HCEC 1CT (cell line): ENCODE measurements at places on chromosomes 7 and 10.
A peak's percentile ranks its signal among the peaks of the same experiment; 100 is the strongest.

DNA sequence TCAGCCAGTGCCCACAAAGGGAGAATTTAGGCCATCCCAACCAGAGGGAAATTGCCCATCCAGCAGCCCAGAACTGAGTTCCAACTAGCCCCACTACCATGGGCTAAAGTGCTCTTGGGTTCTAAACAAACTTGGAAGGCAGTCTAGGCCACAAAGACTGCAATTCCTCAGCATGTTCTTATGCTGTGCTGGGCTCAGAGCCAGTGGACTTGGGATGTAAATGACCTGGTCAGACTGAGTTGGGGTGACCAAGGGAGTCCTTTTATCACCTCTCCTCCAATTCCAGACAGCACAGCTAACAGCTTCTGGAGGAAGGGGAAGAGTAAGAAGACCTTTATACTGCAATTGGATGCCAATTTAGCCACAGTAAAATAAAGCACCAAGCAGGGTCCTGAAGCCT, 607.2 kb upstream of the KCND2 start:
- DNase-seq, result no peak

DNA sequence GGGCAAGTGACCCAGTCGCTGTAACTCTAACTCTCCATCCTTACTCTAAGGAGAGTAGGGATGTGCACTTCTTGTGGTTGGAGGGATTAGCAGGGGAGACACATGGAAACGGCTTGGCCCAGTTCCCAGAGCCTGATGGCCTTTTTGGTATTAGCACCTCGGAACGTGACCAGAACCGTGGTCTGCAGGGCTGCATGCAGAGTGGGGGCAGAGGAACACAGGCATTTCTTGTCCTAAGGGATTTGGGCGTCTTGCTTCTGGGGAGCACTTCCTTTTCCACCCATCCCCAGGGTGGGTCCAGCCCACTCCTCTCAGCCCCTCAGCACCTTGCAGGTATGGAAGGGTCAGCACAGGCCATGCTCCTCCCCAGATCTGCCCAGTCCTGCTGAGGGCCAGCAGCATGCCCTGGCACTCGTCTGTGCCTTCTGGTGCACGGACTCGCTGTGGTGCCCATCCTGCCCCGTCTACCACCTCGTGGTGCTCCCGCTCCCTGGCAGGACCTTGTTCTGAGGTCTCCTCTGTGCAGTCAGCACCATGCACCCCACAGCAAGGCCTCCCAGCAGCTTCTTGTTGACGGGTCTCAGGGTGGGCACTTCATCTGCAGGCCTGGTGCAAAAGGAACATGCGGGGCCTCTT, 109.6 kb downstream of the ACTR3B start:
- DNase-seq, result no peak

DNA sequence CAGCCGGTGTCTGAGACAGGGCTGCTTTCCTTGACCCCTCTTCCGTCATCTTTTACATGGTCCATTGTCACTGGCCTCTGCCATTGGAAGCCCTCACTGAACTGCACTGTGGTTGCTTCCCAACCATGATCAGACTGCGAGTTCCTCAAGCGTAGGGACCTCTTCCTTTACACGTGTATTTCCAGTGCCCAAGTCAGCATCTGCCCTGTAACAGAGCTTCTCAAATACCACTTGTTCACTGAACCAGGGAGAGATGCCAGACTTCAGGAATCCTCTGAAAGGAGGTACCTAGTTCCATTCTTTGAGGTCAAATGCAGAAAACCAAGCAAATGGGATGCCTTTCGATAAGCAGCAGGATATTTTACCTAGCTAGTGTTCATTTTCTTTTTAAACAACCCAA, 145.1 kb downstream of the NRP1 start:
- DNase-seq, result no peak

GRCh38 chr10:99872367-99873162, 90.1 kb downstream of the ABCC2 start:
- no peak for DNase-seq

GRCh38 chr7:17359610-17360009, 61.2 kb downstream of the AHR start:
- DNase-seq, result no peak

- DNase-seq, result peak; percentile 100
Observed at GRCh38 chr7:25862261-25863004, 289.6 kb upstream of the NFE2L3 start.

GRCh38 chr10:103915796-103916195, 2.2 kb downstream of the STN1 start:
- DNase-seq, result no peak

- no peak for DNase-seq
Observed at GRCh38 chr10:30709229-30709628, 79.7 kb upstream of the LYZL2 start.

DNA sequence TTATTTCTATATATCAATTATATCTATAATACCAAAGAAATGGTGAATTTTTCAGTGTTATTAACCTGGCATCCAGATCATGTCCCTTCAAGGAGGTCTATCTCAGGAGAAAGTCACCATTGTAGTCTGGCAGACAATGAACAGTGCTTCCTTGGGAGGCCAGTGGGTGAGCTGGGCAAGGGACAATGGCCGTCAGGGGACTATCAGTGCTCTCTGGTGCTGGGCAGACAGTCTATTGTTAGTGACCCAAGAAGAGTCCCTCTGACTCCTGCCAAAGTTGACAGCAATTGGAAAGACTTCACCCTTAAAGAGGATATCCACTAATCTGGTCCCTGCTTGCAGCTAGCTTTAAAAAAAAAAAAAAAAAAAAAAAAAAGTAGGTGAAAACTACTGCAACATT, 7.1 kb downstream of the JAZF1 start:
- DNase-seq, result no peak

DNA sequence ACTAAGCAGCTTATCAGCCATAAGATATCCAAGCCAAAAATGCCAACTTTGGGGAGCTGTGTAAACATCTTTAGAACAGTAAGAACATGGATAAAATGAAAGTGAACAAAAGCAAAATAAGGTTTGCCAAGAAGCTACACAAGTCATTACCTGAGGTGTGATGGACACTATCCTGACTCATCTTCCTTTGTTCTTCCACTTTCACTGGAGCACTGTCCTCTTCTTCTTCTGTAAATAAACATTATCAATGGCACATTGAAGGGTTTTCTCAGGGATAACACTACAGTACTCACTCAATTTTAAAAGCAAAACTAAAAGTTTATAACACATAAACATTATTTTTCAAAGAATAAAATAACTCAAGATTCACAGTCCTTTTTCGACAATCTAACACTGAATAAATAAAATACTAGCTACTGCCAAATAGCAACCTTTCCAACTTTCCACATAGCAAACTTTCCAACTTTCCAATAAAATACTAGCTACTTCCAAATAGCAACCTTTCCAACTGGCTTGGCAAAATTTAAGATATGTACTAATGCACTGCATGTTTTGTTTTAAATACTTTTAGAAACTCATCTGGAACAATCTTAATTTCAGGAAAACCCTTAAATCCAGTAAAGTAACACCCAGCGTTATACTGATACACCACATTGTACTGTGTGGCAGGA, 174.1 kb downstream of the SKAP2 start:
- DNase-seq, result no peak

DNA sequence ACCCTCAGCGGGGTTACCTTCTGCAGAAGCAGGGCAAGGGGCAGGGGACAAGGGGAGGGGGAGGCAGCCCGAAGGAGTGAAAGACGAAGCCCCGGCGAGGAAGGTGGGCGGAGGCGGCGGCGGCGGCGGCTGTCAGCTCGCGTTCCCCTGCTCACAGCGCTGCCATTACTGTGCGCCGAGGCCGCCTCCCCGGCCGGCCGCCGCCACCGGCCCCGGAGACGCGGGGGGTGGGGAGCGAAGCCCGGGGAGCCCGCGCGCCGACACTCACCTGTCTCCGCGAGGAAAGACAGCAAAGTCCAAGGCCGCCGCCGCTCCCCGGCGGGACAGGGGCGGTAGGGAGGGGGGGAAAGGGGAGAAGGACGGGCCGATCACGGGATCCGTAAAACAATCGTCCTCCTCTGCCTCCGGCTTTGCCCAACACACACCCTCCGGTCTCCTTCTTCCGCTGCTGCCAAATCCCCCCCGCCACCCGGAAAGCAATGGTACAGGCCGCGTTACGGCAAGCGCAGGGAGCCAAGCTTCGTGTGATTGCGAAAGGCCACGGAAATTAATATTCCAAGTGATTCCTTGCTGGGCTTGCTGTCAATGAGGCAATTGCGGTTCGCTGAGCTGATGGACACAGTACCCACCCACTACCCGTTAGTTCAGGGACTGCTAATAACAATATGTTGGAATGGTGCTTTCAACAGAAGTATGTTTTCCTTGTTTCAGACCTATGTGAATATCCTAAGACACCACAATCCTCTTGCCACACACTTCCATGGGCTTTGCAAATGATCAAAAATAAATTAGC, at the start of gene CUL2:
Gene CUL2, minus strand, starts transcription at position 180 of the 793 bp plus-strand sequence. CDS start 19,024 bp downstream, outside the sequence.
- peak; percentile 94 for DNase-seq

- no peak for DNase-seq
Observed at GRCh38 chr10:17519457-17519856, 65.1 kb upstream of the ST8SIA6 start.

- no peak for DNase-seq
Observed at GRCh38 chr10:95435548-95436279, 125.5 kb downstream of the SORBS1 start.

DNA sequence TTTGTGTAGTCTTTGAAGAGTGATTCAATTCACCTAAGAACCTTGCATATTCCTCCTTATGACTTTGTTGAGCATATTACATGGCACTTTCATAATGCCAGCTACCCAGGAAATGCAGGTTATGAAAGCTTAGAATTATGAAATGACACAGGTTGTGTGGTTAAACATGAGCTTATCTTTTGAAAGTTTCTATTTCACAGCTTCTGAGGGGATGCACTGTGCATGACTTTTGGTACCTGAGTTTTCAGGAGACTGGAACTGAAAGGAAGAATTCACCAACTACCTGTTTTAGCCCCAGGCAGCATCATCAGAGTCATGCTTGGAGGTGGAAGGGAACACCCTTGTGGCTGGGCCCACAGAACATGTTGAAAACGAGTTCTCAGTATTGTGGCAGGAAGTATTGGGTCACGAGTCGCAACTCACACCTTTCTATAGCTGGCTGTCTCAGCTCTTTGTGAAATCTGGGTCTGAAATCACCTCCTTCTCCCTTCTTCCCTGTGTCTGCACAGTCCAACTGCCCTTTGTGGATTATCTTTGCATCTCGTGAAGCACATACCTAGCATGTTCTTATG, 228.2 kb downstream of the PTEN start:
- no peak for DNase-seq

- DNase-seq, result no peak
Observed at GRCh38 chr10:85446827-85447226, 919.8 kb downstream of the GRID1 start.

GRCh38 chr10:88920198-88920597, 32.4 kb downstream of the ACTA2 start:
- peak; percentile 82 for DNase-seq

- no peak for DNase-seq
Observed at GRCh38 chr7:16833373-16833772, 28.6 kb upstream of the AGR2 start.

DNA sequence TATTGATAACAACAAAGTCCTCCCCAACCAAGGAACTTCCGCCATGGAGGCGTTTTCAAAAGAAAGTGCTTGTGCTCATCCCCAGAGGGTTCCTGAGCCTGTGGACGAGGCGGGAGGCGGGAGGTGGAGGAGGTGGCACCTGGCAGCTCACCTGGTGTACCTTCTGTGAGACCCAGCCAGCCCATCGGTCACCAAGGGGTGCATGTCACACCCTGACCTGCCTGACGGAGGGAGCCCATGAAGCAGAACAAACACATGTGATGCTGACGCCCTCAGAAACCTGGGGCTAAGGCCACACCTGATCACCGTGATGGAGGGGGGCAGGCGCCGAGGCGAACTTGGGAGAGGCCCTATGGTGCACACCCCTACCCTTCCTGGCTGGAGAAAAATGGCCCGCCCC, 458.8 kb downstream of the DNAJB6 start:
- DNase-seq, result no peak

DNA sequence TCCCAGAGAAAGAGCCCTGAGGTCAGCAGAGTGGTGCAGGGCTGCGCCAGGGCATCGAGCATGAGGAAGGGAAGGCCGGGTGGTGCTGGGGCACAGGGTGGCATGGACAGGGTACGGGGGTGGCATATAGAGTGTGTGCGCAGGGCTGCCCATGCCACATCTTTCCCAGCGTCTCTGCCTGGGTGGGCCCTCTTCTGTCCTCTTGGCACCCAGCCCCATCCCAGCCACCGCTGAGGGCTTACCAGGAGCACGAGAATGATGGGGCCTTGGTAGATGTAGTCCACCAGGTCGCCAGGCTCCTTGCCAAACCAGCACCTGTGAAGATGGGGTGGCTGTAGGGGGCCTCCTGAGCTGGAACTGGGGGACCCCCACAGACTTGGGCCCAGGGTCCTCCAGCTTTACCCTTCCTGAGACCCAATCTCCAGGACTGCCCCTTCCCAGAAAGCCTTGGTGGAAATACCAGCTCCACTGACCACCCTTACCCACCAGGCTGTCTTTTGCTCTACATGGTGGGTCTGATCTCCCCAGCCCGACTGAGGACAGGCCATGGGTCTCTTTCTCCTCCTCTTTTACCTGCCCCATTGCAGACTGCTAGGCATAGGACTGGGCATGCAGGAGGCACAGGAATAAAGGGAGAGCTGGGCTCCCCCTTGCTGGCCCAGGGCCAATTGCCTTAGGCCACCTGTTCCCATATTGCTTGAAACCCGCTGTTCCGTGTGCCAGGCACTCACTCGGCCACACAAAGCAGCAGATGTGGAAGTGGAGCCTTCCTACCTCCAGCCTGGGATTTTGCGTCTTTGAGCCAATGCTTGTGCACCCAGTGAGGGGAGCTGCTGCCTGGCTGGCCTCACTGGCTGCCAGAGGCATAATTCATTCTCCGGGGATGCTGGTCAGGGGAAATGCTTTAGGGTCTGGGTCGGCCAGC, 21.7 kb downstream of the CRHR2 start:
- DNase-seq, result no peak

GRCh38 chr10:21514818-21515351, 10.6 kb downstream of the SKIDA1 start:
- no peak for DNase-seq

DNA sequence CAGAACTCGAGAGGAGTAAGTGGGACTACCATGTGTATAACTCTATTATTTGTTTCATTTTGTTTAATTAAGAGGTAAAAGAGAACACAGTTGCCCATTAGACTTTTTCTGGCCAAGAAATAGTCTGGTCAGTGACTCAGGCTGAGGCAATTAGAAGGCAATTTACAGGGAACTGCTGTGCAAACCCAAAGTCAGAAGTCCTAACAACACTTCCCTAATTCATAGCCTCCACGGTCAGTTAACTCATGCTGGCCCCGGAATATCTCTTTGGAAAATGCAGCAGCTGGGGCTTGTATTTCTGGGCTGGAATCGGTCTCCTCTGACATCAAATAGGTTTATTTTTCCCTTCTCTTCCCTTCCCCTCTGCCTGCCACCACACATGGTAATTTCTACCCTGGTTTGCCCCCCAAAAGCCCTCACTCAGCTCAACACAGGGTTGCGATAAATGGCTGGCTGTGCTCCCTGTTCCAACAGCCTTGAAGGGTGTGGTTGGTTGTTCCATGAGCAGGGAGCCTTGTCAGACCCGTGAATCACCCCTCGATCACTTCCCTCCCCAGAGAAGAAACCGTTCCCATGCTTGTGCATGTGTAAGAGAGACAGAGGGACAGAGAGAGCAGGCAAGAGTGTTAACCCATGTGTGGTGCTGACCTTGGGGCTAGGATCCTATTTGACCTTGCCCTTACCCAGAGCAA, 5.3 kb downstream of the SH3PXD2A start:
- peak; percentile 94 for DNase-seq

GRCh38 chr10:72852508-72852907, 41.0 kb upstream of the OIT3 start:
- DNase-seq, result no peak
